ENCODE measurements at places on chromosomes 6 and 20.

GRCh38 chr6:136181861-136182260 is 68.2 kb downstream of the MTFR2 start:
- no peak for DNase-seq

DNA sequence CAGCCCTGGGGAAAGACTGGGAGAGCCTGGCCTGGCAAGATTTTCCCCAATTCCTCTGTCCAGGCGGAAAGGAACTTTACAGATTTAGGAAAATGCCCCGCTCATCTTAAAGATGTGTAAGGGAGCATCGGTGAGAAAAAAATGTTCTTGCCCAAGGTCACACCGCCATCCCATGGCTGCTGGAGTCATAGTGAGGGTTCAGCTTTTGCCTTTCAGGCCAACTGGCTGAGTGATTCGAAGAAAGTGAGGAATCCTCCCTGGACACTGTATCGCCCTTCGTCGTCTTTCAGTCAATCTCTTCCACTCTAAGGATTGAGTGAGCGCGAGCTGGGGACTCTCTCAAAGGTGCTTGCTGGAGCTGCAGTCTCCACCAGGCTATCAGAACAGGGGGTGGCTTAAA is 1.4 kb downstream of the WFDC2 start:
- DNase-seq = no peak

DNA sequence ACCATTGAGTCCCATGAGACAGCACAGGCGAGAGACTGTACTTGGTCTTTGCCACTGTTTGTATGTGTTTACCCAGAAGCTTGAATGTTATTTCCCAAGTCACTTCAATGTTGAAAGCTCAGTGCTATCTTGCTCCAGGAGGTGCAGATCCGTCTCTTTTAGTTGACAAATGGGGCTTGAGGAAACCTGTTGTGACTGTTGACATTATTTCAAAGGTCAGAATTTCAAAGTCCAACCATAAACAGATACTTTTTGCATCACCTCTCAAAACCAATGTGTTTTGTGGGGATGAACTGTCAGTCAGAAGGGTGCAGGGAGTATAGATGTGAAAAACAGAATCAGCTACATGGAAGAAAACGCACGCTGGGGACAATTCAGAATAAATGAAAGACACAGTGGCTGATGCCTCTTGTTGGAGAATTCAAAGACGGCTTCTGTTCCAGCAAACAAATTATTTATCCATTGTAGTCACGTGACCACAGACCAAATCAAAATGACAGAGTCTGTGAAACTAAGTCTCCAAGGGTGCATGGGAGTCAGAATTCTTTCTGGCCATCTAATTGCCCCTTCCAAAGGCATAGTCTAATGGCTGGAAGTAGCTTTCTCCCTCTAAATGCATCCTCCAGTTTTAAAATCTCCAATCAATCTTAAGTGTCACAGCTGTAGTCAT is 83.7 kb downstream of the MYLK4 start:
- DNase-seq = no peak

DNA sequence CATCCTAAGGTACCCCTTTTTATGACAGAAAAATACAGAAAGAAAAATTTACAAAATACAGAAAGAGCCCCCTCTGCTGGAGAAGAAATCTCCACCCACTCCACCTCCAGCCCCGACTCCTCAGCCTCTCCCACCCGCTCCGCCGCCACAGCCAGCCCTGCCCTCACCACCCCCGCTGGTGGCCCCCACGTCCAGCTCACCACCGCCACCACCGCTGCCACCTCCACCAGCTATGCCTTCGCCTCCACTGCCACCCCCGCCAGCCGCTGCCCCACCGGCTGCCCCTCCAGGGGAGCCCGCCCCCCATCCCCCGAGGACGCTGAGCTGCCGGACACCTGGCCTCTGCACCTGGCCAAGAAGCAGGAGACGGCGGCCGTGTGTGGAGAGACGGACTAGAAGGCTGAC is 17.7 kb downstream of the WFDC2 start:
- DNase-seq = no peak

- DNase-seq = no peak
Measured at GRCh38 chr6:41917528-41917927, 3.4 kb downstream of the MED20 start.

- DNase-seq = peak; percentile 41
Measured at GRCh38 chr6:133921249-133921859, 31.7 kb upstream of the TBPL1 start.

DNA sequence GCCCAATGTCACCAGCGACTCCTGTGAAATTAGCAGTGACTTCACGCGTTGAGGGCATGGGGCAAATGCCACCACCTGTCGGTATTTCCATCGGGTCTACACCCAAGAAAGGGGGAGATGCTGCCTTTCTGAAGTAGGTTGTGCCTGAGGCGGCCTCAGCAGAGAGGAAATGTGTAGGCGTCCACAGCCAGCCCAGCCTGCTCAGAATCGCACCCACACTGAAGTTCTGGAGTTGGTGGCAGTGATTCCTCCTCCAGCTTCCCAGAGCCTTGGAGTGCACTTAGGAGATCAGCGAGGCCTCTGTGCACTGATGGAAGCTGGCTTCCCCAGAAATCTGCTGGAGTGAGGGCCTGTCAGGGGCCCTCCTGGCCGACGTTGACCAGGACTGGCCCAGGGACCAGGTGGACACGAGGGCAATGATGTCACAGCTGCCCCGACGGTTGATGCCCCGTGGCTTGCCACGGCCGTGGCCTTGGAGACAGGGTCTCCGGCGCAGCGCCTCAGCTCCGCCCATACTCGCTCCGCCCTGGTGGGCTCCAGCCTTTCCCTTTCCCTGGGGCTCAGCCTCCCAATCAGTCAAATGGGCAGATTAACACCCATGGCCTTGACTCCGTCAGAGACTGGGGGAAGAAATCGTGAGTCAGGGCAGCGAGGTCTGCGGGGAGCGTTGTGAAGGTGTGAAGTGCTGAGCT is 484.8 kb downstream of the PREX1 start:
- no peak for DNase-seq

GRCh38 chr20:16490696-16491095 is 82.6 kb downstream of the KIF16B start:
- DNase-seq = no peak

DNA sequence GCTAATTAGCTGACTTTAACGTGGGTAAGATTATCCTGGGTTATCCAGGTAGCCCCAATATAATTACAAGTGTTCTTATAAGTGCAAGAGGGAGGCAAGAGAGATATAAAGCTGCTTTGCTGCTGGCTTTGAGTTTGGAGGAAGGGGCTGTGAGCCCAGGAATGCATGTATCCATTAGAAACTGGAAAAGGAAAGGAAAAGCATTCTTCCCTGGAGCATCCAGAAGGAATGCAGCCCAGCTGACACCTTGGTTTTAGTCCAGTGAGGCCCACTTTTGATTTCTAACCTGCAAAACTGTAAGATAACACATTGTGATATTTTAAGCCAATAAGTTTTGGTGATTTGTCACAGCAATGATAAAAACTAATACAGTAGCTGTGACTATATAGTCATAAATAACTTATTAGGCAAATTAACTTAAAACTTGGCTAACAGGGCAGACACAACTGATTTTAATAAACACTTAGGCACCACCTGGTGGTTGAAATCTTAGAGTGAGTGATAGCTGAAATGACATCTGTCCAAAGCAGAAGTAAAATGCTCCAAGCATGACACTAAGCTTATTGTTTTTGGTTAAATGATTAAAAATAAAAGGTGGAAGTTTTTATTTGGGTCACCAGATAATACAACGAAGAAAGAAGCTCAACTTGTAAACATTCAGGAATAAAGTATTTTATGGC is 35.6 kb downstream of the ADGRF4 start:
- DNase-seq = no peak

- DNase-seq = no peak
Measured at GRCh38 chr6:96304997-96305396, 216.6 kb upstream of the UFL1 start.

GRCh38 chr6:164039954-164040375 is 625.4 kb downstream of the QKI start:
- DNase-seq = no peak

GRCh38 chr6:72619883-72620696 is 1.8 kb upstream of the KCNQ5 start:
- DNase-seq = peak; percentile 18

GRCh38 chr6:150184850-150185731 is 42.2 kb downstream of the PPP1R14C start:
- no peak for DNase-seq

DNA sequence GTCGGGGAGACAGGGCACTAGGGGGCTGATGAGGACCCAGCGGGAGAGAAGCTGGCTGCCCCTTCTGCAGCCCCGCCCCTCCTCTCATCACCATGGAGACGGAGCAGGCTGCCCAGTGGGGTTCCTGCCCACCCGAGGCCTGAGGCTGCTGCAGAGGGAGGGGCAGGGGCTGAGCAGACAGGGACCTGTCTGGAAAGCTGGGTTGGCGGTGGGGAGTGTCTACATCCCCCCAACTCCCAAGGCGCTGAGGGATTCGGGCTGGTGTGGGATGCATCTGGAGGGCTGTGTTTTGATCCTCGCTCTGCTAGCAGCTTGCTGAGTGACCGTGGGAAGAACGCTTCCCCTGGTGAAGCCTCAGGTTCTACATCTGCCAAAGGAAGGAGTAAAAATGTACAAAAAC is 1.2 kb upstream of the BPI start:
- DNase-seq = no peak

- DNase-seq = no peak
Measured at GRCh38 chr6:142822842-142823241, 122.1 kb downstream of the HIVEP2 start.

- no peak for DNase-seq
Measured at GRCh38 chr6:157848693-157849092, 25.6 kb downstream of the SNX9 start.

- no peak for DNase-seq
Measured at GRCh38 chr6:44508646-44509045, 121.1 kb downstream of the CDC5L start.

DNA sequence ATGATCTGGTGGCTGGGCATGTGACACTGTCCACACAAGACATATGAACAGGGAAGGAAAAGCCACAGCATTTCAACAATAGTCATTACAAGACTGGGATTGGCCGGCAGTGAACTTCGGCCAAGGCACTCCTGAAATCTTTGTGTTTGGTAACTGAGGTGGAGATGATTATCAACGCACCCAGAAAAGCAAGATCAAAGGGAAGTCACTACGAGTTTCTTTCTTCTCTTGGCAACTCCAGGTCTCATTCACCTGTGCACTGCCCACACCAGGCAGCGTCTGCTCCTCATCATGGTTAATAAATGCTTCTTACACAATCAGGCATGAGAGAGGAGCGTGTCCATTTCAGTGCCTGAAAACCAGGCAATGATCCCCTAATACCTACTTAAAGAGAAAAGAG is 20.5 kb upstream of the FOXC1 start:
- no peak for DNase-seq

GRCh38 chr6:154057098-154057497 is 18.1 kb downstream of the OPRM1 start:
- DNase-seq = no peak

DNA sequence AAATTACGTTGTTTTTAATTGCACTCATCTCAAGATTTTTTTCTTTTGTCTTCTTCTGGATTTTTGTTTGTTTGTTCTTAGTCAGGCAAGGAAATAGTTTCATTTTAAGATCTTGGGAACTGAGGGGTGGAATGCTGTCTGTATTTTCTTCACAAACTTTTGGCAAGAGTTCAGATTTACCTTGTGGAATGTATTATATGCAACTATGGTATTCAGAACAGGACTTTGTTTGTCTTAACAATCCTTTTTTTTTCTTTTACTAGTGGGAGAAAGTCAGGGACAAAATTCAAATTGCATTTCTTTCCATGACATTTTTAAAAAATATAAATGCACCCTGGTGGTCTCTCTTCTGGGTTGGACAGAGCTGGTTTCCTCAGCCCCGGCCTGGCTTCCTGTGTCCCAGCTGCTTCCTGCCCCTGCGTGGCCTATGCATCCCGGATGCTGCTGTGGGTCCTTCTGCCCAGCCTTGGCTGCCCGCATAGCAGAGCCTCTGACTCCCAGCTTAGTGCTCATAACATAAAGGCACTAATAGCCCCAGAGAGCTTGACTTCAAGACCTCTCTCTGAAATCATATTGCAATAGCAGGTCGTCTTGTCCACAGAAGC is 520.7 kb downstream of the QKI start:
- no peak for DNase-seq

GRCh38 chr6:84791233-84791632 is 26.8 kb upstream of the TBX18 start:
- DNase-seq = no peak

- no peak for DNase-seq
Measured at GRCh38 chr20:39878809-39879208, 810.2 kb downstream of the MAFB start.

DNA sequence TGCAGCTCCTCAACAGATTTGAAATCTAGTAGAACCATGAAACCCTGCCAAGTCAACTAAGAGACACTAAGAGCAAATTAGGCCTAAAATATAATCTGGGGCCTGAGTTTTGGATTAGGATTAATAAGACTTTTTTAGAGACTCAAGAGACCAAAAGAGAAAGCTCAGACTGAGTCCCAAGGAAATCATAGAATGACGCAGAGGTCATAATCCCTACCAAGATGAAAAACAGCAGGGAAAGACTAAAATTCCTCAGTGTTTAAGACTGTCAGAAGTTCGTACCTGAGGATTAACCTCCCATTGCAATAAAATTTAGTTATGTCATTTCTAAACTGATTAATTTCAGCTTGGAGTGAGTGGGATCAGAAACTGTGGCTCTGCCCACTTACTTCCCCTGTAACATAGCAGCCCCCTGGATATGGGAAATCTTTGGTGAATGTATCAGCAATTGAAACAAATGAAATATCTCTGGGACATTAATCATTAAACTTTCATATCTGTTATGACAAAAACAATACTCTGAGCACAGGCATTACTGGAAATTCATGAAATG is 200.3 kb downstream of the EDN1 start:
- DNase-seq = no peak

DNA sequence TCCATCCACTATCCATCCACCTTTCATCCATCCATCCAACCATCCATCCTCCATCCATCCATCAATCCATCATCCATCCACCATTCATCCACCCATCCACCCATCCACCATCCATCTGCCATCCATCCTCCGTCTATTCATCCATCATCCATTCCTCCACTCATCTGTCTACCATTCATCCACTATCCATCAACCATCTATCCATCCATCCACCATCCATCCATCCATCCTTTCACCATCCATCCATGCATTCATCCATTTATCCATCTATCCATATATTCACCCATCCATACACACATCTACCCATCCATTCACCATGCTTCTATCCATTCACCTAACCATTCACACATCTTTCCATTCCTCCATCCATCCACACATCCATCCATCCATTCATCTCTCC is 207.0 kb upstream of the CDH4 start:
- DNase-seq = no peak

- no peak for DNase-seq
Measured at GRCh38 chr6:112911959-112912358, 564.8 kb downstream of the RFPL4B start.

DNA sequence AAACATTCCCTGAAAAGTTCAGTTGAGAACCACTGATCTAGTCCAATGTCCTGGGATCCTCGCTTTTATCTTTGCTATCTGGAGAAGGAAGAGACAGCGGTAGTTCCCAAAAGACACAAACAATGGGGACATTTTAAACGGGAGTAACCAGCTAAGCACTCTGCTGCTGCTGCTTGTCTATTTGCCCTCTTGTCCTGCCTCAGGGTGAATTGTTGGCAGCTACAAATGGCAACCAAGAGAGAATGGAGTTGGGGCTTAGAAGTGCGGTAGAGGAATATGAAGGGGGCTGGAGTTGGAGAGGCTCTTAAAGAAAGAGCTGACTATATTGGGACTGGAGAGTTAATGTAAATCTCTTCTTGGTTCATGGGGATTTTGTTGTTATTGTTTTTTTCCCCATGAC is 6.5 kb upstream of the ZSWIM1 start:
- no peak for DNase-seq

- no peak for DNase-seq
Measured at GRCh38 chr20:7226156-7226555, 458.7 kb downstream of the BMP2 start.

Measured in effector memory CD4-positive, alpha-beta T cell (primary cell).